ENCODE measurements at places on chromosomes 13 and 19.

DNA sequence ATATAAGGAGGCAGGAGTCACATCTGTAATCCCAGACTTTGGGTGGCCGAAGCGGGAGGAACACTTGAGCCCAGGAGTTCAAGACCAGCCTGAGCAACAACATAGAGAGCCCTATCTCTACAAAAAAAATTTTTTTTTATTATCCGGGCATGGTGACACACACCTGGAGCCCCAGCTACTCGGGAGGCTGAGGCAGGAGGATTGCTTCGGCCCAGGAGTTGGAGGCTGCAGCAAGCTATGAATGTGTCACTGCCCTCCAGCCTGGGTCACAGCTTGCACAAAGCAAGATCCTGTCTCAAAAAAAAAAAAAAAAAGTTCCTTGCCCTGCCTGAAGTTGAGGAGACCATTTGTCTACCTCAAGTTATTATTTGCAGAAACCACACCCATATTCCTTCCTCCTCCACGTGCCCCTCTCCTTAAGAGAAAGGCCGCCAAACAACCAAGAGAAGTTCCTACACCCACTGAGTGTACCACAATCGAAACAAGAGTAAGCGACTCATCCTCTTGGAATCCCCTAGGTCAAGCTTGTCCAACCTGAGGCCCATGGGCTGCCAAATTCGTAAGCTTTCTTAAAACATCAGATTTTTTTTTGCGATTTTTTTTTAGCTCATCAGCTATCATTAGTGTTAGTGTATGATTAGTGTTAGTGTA lies 2.2 kb downstream of the ABCC4 start:
- DNase-seq, result no peak

- DNase-seq, result no peak
Measured at GRCh38 chr19:46898731-46899130, 37.9 kb downstream of the ARHGAP35 start.

DNA sequence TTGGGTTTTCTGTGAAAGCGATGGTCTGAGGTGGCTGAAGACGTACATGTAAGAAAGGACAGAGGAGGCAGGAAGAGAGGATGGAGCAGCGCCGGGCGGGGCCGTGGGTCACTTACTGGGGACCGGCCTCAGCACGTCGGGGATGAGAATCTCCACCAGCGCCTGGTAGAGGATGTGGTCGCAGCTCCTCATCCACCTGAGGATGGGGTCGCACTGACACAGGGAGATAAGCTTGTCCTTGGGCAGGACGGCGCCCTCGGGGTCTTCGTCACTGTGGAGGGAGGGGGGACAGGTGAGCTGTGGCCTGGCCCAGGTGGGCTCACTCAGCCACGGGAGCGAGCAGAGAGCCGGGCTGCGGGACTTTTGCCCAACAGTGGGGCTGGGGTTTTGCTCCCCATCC lies 29.0 kb upstream of the RANBP3 start:
- DNase-seq, result no peak

DNA sequence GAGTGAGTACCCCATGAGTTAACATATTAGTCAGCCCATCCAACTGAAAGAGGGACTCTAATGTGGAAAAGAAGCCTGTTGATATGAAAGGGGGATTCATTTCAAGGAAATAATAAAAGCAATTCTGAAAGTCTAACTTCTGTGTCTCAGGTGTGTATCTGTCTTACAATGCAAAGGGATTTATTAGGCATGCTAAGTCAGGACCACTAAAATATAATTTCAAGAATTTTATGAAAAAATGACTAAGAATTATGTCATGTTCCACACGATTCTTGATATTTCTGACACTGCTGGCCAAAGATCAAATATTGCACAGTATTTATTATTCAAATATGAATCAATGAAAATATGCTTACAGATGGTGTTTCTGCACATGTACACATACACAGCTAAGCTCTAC lies 130.8 kb downstream of the KLF12 start:
- no peak for DNase-seq

DNA sequence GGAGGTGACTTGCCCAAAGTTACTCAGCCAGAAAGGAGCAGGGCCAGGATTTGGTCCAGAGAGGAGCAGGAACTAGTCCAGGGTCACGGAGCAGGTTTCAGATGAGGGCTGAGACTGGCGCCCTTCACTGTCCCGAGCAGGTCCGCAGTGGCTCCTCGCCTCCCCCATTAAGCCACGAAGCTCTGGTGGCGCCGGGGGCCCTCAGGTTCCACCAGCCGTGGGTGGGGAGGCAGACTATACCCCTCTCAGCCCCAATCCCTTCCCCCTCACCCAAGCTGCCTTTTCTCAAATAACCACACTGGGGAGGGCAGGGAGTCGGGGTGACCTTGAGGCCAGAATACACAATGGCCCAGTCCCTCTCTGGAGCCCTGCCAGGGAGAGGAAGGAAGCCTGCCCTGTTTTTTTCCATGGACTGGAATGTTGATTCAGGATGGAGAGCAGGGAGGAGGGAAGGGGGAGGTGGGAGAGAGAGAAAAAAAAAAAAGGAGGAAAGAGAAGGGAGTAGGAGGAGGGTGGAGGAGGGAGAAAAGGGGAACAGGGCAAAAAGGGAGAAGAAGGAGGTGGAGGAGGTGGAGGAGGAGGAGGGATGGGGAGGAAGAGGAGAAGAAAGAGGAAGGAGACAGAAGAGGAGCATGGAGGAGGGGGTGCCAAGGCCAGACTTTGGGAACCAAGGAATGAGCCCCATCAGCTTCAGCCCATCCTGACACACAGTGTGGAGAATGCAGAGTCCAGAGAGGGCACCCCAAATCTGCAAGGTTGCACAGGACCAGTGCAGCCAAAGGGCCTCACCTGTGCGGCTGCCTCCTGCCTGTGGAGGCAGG lies 19.7 kb downstream of the CEACAM16 start:
- DNase-seq, result no peak

DNA sequence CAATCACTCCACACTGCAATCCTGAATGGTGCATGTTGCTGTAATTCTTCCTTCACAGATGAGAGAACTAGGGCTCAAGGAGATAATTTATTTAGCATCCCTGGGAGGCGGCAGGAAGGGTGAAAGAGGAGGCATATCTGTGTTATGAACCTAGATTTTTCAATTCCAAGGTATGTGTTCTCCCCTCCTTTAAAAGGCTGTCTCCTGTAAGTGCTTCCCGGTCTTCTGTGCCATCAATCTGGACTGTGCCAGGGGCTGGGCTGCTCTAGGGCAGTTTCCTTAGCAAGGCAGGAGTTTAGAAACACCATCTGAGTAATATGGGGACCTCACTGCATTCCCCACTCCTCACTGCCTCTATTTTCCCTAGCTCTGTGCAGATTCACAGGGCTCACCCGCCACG lies 185.0 kb downstream of the RFC3 start:
- no peak for DNase-seq

DNA sequence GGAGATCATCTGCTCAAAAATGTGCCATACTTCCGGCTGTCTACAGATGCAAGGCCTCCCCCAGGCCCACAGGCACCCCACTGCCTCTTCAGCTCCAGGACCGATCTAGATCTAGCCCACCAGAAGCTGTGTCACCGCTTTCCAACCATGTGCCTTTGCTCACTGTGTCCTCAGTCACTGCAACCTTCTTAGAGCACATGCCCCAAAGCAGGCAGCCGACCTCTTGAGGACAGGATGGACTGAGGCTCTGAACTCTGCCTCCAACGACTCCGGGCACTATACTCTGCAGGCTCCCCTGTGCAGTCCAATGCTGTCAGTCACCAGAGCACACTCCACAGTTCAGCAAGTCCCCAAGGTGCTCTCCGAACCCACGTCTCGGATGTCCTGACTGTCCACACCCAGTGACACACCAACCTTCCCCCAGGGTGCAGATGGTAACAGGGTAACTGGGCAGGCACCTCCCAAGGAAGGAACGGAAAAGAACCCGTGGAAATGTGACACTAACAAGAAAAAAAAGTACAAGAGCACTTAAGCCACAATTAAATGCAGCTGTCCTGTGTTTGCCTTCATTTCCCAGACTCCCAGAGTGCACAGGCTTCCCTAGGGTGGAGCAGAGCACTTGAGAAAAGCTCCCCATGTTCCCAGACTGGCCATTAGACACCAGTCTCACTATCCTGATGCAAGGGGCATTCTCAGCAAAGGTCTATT lies 4.8 kb downstream of the STK24 start:
- no peak for DNase-seq

DNA sequence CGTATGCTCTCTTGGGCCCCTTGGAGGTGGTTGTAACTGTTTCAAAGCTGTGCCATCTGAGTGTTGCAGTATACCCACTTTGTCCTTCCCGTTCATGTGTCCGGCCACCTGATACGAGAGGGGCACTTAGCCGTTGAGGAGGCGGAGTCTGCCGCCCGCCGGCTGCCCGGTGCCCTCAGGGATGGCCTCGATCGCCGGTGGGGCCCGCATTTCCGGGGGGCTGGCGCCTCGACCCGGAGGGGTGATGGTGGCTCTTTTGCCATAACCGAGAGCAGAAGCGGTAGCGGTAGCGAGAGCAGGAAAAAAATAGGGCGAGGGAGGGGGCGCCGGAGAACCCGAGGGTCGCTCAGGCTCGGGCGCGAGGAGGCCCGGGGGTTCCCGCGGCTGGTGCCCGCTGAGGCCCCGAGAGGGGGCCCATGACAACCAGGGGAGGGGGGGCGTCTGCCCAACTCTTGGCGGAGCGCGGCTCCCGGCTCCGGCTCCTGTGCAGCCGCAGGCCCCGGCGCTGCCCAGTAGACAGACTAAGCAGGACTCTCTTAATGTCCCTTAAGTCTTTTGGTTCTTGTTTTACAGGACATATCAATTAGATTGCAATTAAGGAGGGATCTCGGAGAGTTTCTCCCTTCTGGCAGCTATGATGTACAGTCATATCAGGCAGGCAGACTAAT lies 342.7 kb upstream of the SGCG start:
- no peak for DNase-seq

- DNase-seq, result no peak
Measured at GRCh38 chr19:7971553-7972520, 28.4 kb upstream of the TIMM44 start.

DNA sequence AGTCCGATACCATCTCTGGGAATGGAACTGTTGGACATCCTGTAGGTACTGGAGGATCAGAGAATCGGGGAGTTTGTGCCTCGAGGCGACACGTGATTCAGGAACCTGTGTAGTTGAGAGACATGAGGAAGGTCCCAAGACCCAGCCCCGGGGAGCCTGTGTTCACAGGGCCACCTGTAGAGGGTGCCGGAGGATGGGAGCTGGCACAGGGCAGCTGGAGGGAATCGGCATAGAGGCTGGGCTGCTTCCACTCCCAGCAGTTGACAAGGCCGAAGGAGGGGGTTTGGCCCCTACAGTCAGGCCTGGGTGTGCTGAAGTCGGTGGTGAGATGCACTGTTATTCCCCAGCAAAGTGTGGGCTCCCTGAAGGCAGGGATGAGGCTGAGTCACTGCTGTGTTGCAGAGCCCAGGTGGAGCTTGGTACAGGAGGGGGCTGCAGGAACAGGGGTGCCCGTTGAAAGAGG lies 2.5 kb upstream of the ISYNA1 start:
- peak; percentile 18 for DNase-seq

DNA sequence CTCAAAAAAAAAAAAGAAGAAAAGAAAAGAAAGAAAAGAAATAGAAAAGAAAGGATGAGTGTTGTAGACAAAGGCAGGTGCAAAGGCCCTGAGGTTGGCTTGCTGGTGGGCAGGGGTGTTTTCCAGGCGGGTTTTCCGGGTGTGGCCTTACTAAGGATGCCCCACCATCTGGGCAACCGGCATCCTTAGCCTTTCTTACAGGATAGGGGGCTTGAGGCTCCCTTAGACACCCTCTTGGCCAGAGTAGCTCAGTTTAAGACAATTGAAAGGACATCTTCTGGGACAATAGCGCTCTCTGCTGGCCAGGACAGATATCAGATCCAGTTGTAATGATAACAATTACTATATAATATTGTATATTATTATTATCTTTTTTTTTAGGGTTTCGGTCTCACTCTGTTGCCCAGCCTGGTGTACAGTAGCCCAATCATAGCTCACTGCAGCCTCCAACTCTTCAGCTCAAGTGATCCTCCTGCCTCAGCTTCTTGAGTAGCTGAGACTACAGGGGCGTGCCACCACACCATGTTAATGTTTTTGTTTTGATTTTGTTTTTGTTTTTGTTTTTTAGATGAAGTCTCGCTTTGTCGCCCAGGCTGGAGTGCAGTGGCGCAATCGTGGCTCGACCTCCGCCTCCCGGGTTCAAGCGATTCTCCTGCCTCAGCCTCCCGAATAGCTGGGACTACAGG lies 1.4 kb upstream of the QTRT1 start:
- peak; percentile 32 for DNase-seq

DNA sequence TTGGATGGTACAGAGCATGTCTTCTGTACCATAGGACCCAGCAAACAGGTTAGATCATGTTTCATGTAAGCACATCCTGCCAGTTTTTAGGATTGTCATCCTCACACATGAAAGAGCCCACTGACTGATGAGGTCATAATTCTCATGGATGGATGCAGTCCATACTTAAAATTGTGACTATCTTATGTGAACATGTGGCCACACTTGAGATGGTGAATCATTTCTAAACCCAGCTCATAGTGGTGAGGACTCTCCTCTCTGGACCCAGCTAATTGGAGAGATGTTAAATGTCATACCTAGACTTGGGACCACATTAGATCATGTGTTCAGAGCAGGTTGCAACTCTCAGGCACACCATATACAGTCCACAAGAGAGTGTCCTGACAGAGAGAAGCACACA lies 24.8 kb upstream of the ZNF254 start:
- no peak for DNase-seq

DNA sequence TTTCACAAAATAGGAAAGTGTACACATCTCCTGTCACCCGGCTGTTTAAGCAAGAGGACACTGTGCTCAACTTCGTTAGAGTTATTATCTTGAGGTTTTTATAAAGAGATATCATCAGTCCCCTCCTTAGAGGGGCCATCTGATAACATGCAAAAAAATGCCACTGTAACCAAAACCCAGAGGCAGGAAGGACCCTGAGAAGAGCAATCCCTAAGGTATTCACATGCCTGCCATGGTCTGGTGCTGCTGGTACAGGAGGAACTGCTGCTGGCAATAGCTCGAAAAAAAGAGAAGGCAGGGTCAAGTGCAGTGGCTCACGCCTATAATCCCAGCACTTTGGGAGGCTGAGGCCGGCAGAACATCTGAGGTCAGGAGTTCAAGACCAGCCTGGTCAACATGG lies 12.8 kb upstream of the CEACAM3 start:
- DNase-seq, result peak; percentile 99

GRCh38 chr13:86839221-86839620 lies 832.0 kb upstream of the SLITRK5 start:
- DNase-seq, result no peak

DNA sequence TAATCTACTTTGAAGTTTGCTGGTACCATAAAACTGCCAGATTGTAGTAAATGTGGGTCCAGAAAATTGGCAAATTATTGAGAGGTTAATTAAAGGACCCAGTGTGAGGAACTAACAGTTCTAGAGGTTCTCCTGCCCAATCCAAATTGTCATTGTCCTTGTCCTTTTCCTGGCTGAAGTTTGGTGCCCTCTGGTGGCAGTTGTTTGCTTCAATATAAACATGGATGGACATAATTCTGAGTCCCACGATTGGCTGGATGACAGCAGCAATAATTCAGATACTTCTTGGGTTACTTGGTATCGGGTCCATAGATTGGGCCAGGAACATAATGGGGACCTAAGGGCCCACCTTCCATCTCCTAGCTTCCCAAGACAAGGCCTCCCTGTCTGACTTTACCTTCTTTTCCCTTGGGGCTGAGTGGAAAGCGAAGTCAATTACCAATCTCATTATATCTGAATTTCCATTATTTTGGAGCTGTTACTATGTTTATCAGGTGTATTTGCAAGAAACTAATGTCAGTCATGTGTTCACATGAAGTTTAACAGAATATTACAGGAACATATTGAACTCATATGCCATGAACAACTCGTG lies 33.8 kb upstream of the GARRE1 start:
- DNase-seq, result peak; percentile 5

- no peak for DNase-seq
Measured at GRCh38 chr13:79011179-79011578, 352.2 kb upstream of the OBI1 start.

- peak; percentile 92 for DNase-seq
Measured at GRCh38 chr19:18478545-18479311, 40.8 kb upstream of the ISYNA1 start.

Data from GF-D8 (cell line).